ENCODE measurements at places on chromosomes 1 and 21. TPM values are rescaled to one million over a fixed set of nuclear protein-coding genes. Genes with fewer than 3 reads are reported as not detected.

RHBDL2 gene
- not detected for total RNA-seq

- no peak for DNase-seq
Observed at GRCh38 chr1:51156752-51157151, 54.7 kb downstream of the C1orf185 start.

FCMR gene
- not detected for total RNA-seq

GRCh38 chr1:248753029-248753594 is 2.4 kb downstream of the LYPD8 start:
- no peak for DNase-seq

CCDC30 gene
- total RNA-seq = 3.2 TPM

DNA sequence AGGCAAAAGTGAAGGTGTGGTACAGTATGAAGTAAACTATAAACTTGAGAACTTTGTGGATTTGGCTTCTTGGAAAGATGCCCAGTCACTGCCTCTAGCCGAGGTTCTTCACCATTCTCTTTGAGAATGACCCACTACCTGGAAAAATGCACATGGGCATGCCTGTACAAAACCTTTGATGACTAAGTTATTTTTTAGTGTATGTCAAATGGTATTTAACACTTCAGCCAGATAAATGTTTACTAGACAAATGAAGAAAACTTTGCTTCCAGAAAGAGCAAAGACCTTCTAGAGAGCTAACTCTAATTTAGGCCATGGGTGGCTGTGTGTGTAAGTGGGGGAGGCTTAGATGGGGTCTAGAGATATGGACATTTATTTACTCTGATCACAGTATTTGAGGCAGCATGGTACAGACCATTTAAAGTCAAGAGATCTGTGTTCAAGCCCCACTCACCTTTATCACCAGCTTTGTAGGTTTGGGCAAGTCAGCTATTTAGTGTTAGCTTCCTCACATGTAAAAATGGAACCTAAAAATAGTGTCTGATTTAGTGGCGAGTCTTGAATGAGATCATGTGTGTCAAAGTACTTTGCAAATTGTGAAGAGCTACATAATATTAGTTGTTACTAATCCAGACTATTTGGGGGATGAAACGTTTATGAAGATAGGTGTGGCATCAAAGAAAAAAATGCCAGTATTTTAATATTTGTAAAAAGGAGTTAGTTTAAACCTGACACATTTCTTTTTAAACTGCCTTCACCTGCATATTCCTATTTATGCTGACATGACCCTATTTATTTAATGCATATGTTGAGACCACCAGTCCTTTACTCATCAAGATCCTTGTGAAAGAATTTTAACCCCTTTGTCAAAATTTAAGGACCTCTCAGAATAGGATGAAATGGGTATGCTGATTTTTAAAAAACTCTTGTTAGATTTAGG is 20.2 kb downstream of the NFYC start:
- DNase-seq = no peak

RBM11 gene
- not detected for total RNA-seq
